C1 segment of cervical spinal cord (tissue), 14 donors: ENCODE measurements at places on chromosomes 5 and 9.
A peak's percentile ranks its signal among the peaks of the same experiment; 100 is the strongest.

DNA sequence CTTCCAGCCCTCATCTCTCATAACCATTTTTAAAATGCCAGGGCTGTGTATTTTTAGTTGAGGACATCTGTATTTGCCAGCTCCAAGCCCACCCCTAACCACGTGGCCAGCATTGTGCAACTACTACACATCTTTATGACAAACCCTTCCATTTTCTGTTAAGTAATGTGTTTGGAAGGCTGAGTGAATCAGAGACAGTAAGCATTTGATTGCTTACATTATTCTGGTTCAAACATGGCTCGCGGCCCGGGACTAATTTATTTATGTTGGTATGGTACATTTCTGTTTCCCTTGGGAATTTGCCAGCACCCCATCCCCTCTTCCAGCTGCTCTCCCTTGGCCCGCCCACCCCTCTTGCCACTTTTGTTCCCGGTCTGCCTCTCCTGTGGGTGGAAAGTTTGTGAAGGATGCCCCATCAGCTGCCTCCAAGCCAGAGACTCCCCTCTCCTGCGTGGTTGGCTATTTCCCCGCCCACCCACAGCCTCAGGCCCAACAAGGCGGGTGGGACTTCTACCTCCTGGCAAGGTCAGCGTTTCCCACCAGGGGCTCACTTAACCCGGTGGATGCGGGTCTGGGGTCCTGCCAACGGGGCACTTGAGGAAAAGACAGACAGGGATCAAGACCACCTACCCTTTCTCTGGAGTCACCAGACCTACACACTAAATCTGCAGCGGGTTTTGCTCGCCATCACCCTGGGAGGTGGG is 162.2 kb downstream of the HSD17B3 start:
- DNase-seq, result no peak

DNA sequence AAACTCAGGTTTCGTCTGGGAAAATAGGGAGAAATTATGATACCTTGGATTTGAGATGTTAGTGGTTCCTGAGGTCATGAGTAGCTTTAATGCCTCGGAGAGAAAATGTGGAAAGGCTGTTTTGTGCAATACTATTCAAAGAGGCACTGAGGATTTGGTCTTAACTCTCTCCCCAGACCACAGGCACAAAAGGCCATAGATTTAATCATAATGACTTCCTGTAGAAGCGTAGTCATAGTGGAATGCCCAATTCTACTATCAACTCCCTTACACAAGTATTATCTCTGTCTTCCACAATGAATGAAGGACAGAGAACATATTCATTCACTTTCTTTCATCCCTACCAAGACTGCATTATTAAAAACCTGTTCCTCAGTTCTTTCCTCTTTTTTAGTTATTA is 153.0 kb upstream of the FTMT start:
- no peak for DNase-seq

GRCh38 chr5:130050585-130050984 is 146.3 kb downstream of the CHSY3 start:
- DNase-seq, result no peak

DNA sequence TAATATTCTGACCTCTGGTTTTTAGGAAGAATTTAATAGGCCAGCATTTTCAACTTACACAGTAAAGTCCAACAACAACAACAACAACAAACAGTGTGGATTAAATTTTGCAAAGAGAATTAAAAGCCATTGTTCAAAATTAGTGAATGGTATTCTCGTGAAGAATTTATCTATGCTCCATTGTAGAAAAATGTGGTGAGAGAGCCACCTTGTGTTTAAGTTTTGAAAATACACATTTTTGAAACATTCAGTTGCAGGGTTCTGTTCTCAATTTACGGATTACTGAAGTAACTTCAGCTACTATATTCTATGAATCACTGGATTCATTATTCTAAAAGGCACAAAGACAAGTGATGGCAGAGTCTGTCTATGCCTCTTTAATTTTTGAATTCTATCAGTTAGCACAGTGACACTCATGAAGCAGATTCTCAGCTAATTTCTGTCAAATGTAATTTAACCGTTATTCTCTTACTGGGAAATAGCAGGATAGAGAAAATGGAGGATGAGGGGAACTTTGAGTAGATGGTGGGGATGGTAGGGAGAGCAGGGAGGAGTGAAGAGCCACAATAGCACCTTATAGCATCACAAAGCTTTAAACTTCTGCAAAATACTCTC is 11.0 kb downstream of the CCDC152 start:
- DNase-seq, result no peak

DNA sequence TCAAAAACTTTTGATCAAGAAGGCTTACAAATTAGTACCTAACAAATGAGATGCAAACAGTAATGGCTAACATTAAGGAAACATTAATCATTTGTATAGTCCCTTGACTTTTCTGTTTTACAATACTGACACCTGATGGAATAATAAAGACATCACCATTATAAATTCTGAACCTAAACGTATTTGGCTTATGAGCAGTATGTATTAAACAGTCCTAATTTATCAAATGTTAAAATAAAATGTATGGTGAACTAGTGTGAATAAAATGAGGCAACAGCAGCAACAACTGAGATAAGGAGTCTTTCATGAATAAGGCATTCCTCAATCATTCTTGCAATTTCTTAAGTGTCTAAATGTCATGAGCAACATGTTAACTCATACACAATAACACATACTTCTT is 6.0 kb downstream of the PUM3 start:
- DNase-seq, result peak; percentile 6

DNA sequence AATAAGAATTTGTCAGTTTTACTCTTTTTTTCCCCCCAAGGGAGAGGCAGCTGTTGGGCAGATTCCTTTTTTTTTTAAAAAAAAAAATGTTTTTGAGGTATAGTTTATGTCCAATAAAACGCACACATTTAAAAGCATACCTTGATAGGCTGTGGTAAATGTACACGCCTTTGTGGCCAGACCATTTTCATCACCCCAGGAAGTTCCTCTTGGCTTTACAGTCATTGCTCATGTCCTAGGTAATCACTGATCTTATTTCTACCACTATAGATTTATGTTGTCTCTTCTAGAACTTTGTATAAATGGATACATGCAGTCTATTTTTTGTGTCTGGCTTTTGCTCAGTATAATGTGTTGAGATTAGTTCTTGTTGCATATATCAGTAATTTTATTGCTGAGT is 9.8 kb downstream of the SUB1 start:
- DNase-seq, result no peak

DNA sequence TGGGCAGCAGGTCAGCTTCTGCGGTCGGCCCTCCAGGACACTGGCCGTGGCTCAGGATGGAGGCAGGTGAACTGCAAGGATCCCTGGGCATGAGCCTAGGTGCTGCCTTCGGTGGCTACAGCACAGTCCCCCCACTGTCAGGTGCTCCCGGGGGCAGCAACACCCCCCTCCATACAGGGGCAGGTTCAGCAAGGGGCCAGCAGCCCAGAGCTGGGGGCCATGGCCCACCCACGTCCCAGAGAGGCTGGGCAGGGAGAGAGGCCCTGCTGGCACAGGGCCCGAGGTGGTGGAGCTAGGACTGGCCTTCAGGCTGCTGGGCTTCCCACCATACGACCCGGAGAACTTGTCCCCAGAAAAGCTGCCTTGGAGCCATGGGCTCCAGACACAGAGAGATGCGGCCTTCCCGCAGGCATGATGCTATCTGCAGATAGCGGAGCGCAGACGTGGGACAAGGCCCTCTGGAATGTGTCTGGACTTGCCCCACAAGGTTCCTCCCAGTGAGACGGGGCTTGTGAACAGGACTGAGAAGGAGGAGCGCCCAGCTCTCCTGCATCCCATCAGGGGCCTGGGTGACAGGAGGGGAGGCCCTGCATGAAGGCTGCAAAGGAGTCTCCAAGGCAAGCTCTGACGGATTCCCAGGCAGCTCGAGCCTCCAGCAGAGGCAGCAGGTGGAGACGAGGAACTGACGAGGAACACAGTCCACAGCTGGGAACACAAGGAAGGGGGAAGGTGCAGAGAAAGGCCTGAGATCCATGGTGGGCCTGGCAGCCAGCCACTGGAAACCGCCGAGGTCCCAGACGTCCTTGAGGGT is 111.1 kb downstream of the VAV2 start:
- no peak for DNase-seq

DNA sequence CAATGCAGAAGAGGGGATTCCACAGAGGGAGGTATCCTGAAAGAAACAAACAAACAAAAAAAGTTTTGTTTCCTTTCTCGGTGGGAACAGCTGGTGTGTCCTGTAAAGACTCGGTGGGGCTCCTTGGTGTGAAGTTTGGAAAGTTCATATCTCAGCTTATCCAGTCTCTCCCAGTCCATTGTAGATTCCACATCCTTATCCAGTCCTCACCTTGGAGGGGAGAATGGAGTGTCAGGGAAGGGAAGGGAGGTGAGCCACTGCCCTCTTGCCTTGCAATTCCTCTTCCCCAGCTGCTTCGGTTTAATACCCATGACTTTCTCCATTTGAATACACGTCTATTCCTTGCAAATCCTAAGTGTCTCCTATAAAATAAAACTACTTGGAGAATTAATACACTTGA is 234.5 kb downstream of the NFIB start:
- no peak for DNase-seq

DNA sequence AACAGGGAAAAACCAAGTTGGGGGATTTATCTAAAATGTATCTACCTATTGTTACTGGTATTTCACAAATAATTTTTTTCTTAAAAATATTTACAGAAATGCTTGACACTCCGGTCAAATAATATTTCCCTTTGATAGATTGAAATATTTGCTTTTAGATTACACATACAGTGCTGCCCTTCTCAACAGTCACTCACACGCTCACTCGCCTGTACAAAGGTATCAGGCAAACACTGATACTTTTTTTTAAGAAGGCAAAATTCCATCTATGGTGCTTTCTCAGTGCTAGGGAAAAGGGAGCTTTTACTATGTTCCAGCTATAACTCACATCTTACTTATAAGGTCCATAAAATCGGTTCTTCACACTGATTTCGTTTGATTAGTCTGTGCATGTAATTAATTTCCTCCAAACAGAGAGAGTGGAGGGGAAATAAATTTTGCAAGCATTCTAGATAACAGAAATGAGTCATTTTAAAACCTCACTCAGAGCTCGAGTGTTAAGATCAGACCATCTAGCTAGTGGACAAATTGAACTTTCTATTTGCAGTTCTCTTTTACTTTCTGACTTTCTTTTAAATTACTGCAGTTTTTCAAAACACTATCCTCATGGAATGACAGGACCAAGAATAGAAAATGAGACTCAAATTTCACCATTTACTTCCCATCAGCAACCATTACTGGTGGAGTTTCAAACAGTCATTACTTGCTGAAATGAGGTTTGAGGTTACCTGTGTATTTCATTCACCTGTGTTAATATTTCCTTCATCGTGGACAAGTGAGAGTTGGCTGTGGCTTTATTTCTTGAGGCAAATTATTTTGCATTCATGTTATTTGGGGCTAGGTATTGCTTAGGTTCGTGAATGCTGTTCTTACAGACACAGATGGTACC is 273.2 kb downstream of the RAB3C start:
- no peak for DNase-seq
